MM.1S (cell line): ENCODE measurements at places on chromosomes 5 and 9.
A peak's percentile ranks its signal among the peaks of the same experiment; 100 is the strongest.

DNA sequence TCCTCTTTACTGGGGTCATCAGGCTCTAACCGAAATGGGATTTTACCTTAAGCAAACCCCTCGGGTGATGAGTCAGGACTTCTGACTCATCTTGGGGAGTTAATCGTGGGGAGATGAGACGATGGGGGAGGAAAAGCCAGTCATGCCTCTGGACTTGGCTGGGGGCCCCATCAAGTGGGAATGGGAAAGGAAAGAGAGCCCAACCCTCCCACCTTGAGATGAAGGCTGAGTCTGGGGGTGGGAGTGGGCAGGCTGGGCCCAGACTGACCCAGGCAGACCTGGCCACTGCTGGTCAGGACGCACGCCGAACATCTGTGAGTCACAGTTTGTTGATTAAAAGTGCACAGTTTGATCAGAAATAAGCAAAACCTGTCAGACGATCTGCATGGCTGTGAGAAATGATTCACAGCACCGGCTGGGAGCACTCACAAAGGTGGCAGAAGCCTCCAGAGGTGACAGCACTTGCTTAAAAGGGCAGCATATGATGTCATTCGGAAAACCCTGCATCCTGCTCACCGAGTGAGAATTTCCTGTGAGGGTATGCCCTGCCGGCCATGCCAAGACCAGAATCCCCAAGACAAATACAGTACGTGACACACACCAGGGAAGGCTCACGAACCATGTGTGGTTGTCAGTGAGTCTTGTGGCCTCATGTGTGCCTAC lies 50.0 kb upstream of the SLC25A51 start:
- no peak overlapping the region for H3K4me3 ChIP-seq
- H3K27ac ChIP-seq, result no peak overlapping the region
- DNase-seq, result no peak

DNA sequence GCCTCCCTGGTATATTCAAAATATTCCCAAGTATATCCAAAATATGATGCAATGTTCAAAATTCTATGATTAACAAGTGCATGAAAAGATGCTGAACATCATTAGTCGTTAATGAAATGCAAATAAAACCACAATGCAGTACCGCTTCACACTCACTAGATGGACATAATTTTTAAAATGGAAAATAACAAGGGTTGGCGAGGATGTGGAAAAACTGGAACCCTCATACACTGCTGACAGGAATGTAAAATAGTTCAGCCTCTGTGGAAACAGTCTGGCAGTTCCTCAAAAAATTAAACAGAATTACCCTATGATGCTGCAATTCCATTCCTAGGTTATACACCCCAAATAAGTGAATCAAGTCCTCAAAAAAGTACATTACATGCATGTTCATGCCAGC lies 36.1 kb upstream of the MYOT start:
- H3K4me3 ChIP-seq, result no peak overlapping the region
- no peaks in the 10 kb centered on the region for H3K27me3 ChIP-seq
- no peaks in the 10 kb centered on the region for H3K4me1 ChIP-seq
- H3K27ac ChIP-seq, result no peak overlapping the region
- no peak for DNase-seq

GRCh38 chr5:119032656-119033055 lies 38.2 kb upstream of the DMXL1 start:
- no peak for DNase-seq
- H3K4me1 ChIP-seq, result peaks cover 29% of the 10 kb centered on the region
- H3K27me3 ChIP-seq, result no peaks in the 10 kb centered on the region
- H3K27ac ChIP-seq, result no peak overlapping the region; the same call in 1 of the 2 replicates
- H3K4me3 ChIP-seq, result no peak overlapping the region
- H3K36me3 ChIP-seq, result no peaks in the 10 kb centered on the region

DNA sequence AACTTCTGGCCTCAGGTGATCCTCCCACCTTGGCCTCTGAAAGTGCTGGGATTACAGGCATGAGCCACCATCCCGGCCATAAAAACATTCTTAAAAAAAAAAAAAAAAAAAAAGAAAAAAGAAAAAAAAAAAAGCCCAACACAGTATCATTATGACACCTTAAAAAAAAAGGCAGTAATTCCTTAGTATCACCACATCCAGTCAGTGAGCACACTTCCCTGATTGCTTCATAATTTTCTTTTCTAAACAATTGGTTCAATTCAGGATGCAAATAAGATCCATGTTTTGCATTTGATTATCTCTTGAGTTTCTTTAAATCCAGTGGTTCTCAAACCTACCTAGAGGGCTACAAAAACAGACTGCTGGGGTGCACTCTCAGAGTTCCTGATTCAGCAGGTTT lies 182.5 kb downstream of the CDK5RAP2 start:
- H3K4me1 ChIP-seq, result no peaks in the 10 kb centered on the region
- no peaks in the 10 kb centered on the region for H3K27me3 ChIP-seq
- no peak for DNase-seq
- no peak overlapping the region for H3K27ac ChIP-seq
- H3K36me3 ChIP-seq, result peaks cover 25% of the 10 kb centered on the region

DNA sequence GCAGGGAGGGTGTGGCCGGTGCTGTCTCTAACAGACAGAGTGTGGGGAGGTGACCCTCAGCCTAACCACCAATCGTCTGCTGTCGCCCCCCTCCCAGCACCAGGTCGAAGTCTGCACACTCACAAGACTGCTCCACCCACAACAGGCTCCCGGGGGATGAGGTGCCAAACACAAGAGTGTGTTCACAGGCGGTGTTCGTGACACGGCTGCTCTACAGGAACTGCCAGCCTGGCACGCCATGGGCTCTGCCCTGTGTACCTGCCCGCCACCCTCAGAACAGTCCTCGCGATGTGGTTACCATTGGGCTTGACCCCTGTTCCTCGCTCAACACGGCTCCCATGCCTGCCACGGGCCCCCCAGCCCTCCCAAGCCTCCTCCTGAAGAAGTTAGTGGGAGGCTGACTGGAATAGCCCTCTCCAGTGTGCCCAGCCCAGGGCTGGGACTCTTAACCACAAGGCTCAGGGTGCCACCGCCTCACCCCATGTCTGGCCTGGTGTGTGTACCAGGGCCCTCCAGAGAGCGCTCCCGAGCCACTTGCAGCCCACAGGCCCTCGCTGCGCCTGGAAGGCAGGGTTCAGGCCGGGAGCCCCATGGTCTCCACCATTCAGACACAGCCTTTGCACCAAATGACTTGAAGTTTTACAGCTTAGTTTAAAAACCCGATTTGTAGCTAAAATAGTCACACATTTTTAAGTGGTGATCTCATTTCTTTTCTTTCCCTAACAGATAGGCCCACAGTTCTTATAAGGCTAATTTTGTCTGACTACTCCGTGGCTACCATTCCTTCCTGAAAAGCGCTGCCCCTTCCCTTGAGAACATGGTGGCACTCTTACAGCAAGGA lies 102.5 kb downstream of the CAMSAP1 start:
- no peaks in the 10 kb centered on the region for H3K36me3 ChIP-seq
- no peaks in the 10 kb centered on the region for H3K27me3 ChIP-seq
- no peak for DNase-seq
- no peak overlapping the region for H3K4me3 ChIP-seq
- H3K4me1 ChIP-seq, result no peaks in the 10 kb centered on the region

GRCh38 chr9:28970241-28970654 lies 1397.0 kb upstream of the C9orf72 start:
- H3K4me3 ChIP-seq, result no peak overlapping the region
- no peaks in the 10 kb centered on the region for H3K4me1 ChIP-seq
- H3K36me3 ChIP-seq, result no peaks in the 10 kb centered on the region
- no peaks in the 10 kb centered on the region for H3K27me3 ChIP-seq

- H3K36me3 ChIP-seq, result no peaks in the 10 kb centered on the region
- H3K4me3 ChIP-seq, result no peak overlapping the region
- H3K27ac ChIP-seq, result no peak overlapping the region
- no peaks in the 10 kb centered on the region for H3K27me3 ChIP-seq
- DNase-seq, result no peak
These were observed 76.9 kb downstream of the LHX2 start for GRCh38 chr9:124088476-124088837.

- no peaks in the 10 kb centered on the region for H3K4me1 ChIP-seq
- H3K27ac ChIP-seq, result no peak overlapping the region
- no peaks in the 10 kb centered on the region; the same call in 1 of the 2 replicates for H3K36me3 ChIP-seq
- H3K27me3 ChIP-seq, result no peaks in the 10 kb centered on the region
These were observed 191.1 kb downstream of the AP3B1 start for GRCh38 chr5:78103232-78103918.

GRCh38 chr9:22053178-22053577 lies 44.1 kb upstream of the CDKN2B start:
- 0 out of 2 replicates have a peak, but pooled peaks cover 8% of the 10 kb centered on the region for H3K4me1 ChIP-seq
- no peaks in the 10 kb centered on the region for H3K27me3 ChIP-seq
- no peaks in the 10 kb centered on the region for H3K36me3 ChIP-seq
- DNase-seq, result no peak
- H3K4me3 ChIP-seq, result no peak overlapping the region

- H3K27ac ChIP-seq, result no peak overlapping the region
- H3K27me3 ChIP-seq, result no peaks in the 10 kb centered on the region
- no peaks in the 10 kb centered on the region for H3K36me3 ChIP-seq
- DNase-seq, result no peak
- no peak overlapping the region for H3K4me3 ChIP-seq
These were observed 26.7 kb downstream of the POLR1E start for GRCh38 chr9:37512437-37512836.

GRCh38 chr5:87899208-87899661 lies 369.4 kb downstream of the TMEM161B start:
- no peak for DNase-seq
- H3K4me3 ChIP-seq, result no peak overlapping the region
- H3K27me3 ChIP-seq, result no peaks in the 10 kb centered on the region
- H3K27ac ChIP-seq, result no peak overlapping the region

DNA sequence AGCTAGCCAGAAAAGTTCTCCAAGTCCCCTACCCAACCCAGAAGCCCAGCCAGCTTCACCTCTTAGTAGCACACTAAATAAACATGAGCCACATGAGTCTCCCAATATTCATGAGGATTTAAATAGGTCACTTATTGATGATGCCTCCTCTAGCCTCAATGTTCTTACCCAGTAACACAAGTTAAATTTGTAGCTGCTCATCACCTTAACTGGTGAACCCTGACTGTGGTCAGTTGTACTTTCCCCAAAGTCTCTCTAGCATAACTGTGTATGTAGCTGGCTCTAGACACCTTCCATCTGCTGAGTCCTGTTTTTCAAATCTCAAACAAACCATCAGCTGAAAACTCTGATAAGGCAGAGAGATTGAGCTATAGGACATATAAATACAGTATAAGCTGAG lies 100.3 kb upstream of the ELAVL2 start:
- no peak overlapping the region for H3K4me3 ChIP-seq
- no peaks in the 10 kb centered on the region for H3K27me3 ChIP-seq
- DNase-seq, result no peak

DNA sequence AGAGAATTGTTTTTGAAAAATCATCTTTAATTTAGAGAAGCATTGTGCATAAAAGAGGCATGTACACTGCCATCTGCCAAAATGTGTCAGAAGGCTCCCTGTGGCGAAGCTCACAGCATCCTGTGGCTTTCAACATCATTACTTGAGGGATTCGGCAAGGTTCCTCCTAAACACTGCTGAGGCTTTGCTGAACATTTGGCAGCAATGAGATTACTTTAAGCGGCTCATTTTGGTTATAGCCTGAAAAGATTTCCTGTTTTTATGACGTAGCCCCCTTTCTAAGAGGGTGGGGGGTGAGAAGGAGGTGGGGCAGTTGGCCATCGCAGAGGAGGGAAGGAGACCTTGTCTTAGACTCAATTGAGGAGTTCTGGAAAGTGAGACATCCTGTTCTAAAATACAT lies 469.4 kb downstream of the RASEF start:
- H3K4me1 ChIP-seq, result no peaks in the 10 kb centered on the region
- H3K27me3 ChIP-seq, result no peaks in the 10 kb centered on the region
- H3K36me3 ChIP-seq, result no peaks in the 10 kb centered on the region
- no peak for DNase-seq
- no peak overlapping the region for H3K4me3 ChIP-seq
- H3K27ac ChIP-seq, result no peak overlapping the region

- H3K36me3 ChIP-seq, result no peaks in the 10 kb centered on the region
- peak; percentile 78 for DNase-seq
- no peaks in the 10 kb centered on the region for H3K27me3 ChIP-seq
- no peaks in the 10 kb centered on the region for H3K4me1 ChIP-seq
These were observed 281.9 kb downstream of the DRD1 start for GRCh38 chr5:175162036-175162435.

GRCh38 chr9:130054820-130055219 lies 1.1 kb downstream of the GPR107 start:
- H3K27me3 ChIP-seq, result no peaks in the 10 kb centered on the region
- H3K36me3 ChIP-seq, result no peaks in the 10 kb centered on the region
- peak overlapping the region; percentile 90 for H3K4me3 ChIP-seq
- no peak for DNase-seq

GRCh38 chr9:108297073-108297472 lies 558.7 kb downstream of the ACTL7B start:
- no peaks in the 10 kb centered on the region for H3K27me3 ChIP-seq

- no peak overlapping the region for H3K4me3 ChIP-seq
- H3K27me3 ChIP-seq, result no peaks in the 10 kb centered on the region
- DNase-seq, result no peak
- H3K36me3 ChIP-seq, result no peaks in the 10 kb centered on the region
- H3K27ac ChIP-seq, result no peak overlapping the region
- no peaks in the 10 kb centered on the region for H3K4me1 ChIP-seq
These were observed 1672.0 kb upstream of the CDH9 start for GRCh38 chr5:28710360-28710759.

- H3K36me3 ChIP-seq, result no peaks in the 10 kb centered on the region
- DNase-seq, result no peak
- no peaks in the 10 kb centered on the region for H3K27me3 ChIP-seq
- no peak overlapping the region for H3K4me3 ChIP-seq
- H3K27ac ChIP-seq, result no peak overlapping the region
- H3K4me1 ChIP-seq, result no peaks in the 10 kb centered on the region
These were observed 87.5 kb downstream of the CHSY3 start for GRCh38 chr5:129991780-129992179.

DNA sequence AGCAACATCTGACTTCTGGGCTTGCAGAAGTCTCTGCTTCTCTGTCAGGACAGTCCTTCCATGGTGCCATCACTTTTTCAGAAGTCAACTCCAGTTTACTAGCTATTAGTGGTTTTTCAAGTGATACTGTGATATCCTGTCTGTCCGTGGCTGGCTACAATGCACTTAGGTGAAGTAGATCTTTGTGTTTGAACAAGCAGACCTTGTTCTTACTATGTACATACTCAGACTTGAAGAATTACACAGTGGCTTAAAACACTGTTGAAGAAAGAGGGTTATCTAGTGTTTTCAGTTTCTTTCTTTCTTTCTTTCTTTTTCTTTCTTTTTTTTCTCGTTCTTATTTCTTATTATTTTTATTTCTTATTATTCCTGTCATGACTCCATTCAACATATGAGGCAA lies 228.7 kb downstream of the NTRK2 start:
- DNase-seq, result no peak
- H3K27me3 ChIP-seq, result no peaks in the 10 kb centered on the region
- H3K36me3 ChIP-seq, result no peaks in the 10 kb centered on the region
- H3K4me1 ChIP-seq, result no peaks in the 10 kb centered on the region
- H3K4me3 ChIP-seq, result no peak overlapping the region

- no peaks in the 10 kb centered on the region for H3K36me3 ChIP-seq
- no peak overlapping the region for H3K27ac ChIP-seq
- no peak for DNase-seq
- no peaks in the 10 kb centered on the region for H3K27me3 ChIP-seq
These were observed 304.8 kb upstream of the TLE4 start for GRCh38 chr9:79266986-79267385.
